PC-9 (cell line): ENCODE measurements at places on chromosomes 5 and 9. TPM values are rescaled to one million over a fixed set of nuclear protein-coding genes. Genes with fewer than 3 reads are reported as not detected.

WNK2 gene
- 44.6 and 61.3 TPM in 2 replicates for total RNA-seq

GRCh38 chr5:127870914-127871313, 167.7 kb downstream of the CCDC192 start:
- DNase-seq = no peak

TMEM252 gene
- total RNA-seq = not detected in 2 replicates

RASEF gene
- total RNA-seq = 10.8 and 12.8 TPM in 2 replicates

- DNase-seq = no peak
Measured at GRCh38 chr5:112923148-112923917, 1.3 kb upstream of the REEP5 start.

SLC22A4 gene
- total RNA-seq = 4.2 and 4.9 TPM in 2 replicates

DNA sequence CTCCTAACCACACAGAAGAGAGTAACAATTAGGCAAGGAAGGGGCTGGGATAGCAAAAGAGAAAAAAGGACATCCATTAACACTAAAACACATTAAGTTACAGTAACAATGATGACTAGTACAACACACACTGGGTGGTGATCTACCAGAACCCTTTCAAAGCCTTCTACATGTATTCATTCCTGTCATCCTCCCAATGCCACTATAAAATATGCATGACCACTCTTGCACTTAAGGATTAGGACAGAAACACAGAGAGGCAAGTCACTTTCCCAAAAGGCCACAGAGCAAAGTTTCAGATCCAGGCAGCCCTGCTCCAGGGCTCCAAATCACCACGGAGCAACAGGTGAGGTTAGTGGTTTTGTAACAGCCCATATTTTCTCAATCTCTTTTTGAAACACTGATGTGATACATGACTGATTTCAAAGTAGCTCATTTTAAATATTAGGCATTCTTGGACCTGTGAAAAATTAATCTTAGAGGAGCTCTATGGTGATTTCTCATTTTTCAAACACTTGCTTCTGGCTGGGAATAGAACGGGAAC, 86.7 kb downstream of the AUH start:
- DNase-seq = no peak

DNA sequence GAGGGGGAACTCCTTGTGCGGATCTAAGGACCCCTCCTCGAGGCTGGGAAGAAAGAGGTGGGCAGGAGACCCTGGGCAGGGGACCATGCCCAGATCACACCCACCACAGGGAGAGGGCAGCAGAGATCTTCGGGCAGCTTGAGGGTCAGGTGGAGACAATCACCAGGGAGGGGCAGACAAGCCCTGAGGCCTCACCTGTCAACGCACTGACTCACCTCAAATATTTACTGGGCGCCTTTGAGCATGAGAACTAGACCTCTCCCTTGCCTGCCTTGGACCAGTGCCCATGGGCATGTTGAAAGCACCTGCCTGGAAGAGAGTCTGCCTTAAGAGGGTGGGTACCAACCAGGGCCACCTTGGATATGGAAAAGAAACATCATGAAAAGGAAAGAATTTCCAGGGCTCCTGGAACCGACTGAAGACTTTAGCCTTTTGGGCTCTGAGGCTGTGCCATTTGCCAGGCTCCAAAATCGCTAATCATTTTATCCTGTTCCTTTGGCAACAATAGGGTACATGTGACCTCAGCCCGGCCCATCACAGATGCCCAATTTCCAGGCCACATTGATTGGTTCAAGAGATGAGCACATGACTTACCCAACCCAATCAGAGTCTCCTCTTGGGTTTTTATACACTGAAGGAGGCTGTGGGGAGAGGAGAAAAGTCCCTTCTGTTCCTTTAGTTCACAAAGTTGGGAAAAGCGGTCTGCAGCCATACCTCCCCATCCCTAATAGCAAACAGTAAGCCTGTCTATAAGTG, 10.4 kb upstream of the SPINK4 start:
- peak; percentile 90 for DNase-seq

- no peak for DNase-seq
Measured at GRCh38 chr9:87464992-87465378, 32.7 kb upstream of the DAPK1 start.

FGD3 gene
- 84.9 and 89.0 TPM in 2 replicates for total RNA-seq

RLN1 gene
- 0.83 TPM in 1 of 2 replicates, not detected in the other for total RNA-seq

PCDHA11 gene
- total RNA-seq = not detected in 2 replicates

MYMK gene
- total RNA-seq = not detected in 2 replicates

PTPRD gene
- not detected in 2 replicates for total RNA-seq

ORM2 gene
- not detected in 2 replicates for total RNA-seq

GRCh38 chr9:21777701-21778100, 24.7 kb upstream of the MTAP start:
- peak; percentile 53 for DNase-seq

GRCh38 chr5:44336708-44337107, 52.5 kb downstream of the FGF10 start:
- no peak for DNase-seq

DNA sequence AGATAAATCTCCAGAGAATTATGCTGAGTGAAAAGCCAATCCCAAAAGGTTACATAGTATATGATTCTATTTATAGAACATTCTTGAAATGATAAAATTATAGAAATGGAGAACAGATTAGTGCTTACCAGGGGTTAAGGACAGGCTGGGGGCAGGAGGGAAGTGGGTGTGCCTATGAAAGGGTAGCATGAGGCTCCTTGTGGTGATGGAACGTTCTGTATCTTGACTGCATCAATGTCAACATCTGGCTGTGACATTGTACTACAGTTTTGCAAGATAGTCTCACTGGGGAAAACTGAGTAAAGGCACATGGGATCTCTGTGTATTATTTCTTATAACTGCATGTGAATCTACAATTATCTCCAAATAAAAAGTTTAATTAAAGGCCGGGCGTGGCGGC, 22.3 kb downstream of the ORM2 start:
- no peak for DNase-seq

- no peak for DNase-seq
Measured at GRCh38 chr5:74631081-74631953, 9.2 kb downstream of the ENC1 start.

DNA sequence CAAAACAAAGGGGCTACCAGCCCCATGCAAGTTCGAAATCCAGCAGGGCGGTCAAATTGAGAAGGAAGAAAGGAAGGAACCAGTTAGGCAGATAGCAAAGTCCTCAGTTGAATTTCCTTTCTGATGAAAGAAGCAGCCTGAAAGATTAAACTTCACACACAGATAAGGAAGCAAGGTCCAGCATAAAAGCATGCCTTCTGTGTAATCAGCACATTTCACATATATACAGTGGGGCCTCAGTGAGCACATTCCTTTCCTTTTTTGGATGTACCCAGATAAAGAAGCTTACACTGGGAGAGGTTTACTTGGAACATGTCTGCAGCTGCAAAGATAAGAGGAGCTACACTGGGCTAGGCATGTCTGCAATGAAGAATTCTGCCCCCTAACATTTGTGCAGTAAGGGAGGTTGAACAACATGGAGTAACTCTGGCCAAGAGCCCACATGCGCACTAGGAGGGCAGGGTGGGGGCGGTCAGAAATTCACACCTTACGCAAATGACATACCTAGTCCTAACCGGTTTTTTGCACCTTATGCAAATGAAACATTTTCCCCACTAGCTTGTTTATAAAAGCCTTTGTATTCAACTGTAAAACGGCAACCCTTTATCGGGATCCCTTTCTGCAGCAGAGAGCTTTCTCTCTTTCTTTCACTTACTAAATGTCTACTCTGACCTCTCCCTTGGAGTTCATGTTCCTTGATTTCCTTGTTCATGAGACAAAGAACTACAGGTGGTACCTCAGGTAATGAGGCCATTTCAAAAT, 149.7 kb upstream of the FBXL17 start:
- no peak for DNase-seq

- no peak for DNase-seq
Measured at GRCh38 chr5:171482434-171482730, 62.9 kb downstream of the FGF18 start.

PCDHGA8 gene
- not detected in 2 replicates for total RNA-seq

GRCh38 chr5:1500411-1501091, 23.2 kb downstream of the LPCAT1 start:
- DNase-seq = no peak

SLC28A3 gene
- 0.08 and 0.13 TPM in 2 replicates for total RNA-seq

SH3PXD2B gene
- total RNA-seq = 26.1 and 29.3 TPM in 2 replicates

- DNase-seq = no peak
Measured at GRCh38 chr5:120605325-120606079, 141.4 kb downstream of the PRR16 start.

PHF24 gene
- not detected in 2 replicates for total RNA-seq

DNA sequence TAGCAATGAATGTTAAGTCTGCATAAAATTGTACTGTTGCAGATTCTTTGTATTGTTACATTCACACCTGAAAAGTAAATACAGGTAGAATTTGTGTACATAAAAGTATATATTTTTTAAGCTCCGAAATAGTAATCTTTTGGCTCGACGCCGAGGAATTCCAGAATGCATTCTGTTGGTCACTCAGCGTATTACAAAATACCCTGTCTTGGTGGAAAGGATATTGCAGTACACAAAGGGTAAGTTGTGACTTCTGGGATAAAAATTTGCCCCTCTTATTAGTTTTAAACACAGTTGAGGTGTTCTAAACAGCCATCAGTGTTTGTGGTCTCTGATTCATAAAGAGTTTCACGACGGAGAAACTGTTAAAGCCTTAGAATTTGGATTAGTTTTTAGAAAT, 257.6 kb downstream of the ARHGEF28 start:
- no peak for DNase-seq

DNA sequence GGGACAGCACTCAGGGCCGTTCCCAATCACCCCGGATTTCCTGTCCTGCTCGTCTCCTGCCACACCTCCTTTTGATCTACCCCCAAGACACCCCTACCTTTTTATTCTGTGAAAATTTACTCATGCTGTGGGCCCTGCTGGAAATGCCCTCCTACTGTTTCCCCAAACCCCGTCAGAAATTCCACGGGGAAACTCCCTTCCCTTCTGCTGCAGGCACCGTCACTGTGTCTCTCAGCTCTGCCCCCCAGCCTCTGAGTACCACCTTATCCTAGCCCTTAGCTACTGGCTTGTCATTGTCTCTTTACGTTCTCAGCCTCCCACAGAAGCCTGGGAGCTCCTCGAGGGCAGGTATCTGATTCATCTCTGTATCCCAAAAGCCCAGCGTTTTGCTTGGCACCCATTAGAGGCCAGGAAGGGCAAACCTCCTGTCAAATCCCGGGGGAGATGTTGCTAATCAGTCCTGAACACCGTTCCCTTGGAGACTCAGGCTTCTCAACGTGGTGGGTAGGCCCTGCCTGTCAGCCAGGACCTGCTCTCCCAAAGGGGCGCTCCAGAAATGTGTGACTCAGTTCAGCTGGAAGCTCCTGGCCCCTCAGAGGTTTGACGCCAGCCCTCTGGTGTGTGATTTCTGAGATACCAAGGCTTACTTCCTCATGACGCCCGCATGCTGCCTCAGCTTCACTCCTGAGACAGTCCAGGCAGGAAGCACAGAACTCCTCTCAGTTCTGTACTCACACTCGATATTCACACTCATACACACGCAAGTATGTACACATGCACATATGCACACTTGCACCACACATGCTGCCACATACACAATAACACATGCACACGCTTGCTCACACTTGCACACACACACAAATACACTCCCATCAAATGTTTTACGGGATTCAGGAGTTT, 50.7 kb upstream of the GRHPR start:
- no peak for DNase-seq

PCDHB2 gene
- total RNA-seq = 2.8 and 4.0 TPM in 2 replicates

DNA sequence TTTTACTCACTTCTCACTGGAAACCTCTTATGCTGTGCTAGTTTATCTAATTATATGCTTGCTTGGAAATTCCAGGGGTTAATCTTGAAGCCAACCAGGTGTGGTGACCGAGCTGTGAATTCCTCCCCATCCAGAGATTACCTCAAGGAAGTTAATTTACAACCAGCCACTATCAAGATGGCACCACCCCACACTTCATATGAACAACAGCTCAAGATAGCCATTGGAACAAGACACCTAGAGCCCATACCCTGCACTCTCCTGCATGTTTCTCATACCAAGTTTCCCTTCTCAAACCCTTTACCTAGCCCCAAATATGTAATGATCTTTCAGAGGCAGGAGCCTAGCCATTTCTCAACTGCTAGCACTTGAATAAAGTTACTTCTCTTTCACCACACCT, 2156.9 kb upstream of the C9orf72 start:
- no peak for DNase-seq

DNA sequence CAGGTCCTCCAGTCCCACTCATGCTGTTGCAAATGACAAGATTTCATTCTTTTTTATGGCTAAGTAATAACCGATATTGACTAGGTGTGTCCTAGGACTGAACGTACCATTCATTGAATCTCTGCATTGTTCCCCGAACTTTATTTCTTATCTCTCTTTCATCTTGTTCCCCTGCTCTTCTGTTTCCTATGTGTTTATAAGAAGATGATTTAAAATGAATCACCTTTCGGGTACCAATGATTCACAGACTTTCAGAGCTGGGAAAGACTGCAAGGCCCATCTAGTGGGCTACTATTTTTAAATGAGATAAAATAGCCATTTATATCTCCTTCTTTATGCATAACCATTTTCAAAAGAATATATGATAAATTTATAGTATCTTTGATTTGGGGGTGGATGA, 133.0 kb downstream of the CDH18 start:
- no peak for DNase-seq

MAML1 gene
- 25.7 and 34.0 TPM in 2 replicates for total RNA-seq

STK32A gene
- not detected in 2 replicates for total RNA-seq

- no peak for DNase-seq
Measured at GRCh38 chr5:102910240-102911226, 155.4 kb downstream of the PAM start.

DNA sequence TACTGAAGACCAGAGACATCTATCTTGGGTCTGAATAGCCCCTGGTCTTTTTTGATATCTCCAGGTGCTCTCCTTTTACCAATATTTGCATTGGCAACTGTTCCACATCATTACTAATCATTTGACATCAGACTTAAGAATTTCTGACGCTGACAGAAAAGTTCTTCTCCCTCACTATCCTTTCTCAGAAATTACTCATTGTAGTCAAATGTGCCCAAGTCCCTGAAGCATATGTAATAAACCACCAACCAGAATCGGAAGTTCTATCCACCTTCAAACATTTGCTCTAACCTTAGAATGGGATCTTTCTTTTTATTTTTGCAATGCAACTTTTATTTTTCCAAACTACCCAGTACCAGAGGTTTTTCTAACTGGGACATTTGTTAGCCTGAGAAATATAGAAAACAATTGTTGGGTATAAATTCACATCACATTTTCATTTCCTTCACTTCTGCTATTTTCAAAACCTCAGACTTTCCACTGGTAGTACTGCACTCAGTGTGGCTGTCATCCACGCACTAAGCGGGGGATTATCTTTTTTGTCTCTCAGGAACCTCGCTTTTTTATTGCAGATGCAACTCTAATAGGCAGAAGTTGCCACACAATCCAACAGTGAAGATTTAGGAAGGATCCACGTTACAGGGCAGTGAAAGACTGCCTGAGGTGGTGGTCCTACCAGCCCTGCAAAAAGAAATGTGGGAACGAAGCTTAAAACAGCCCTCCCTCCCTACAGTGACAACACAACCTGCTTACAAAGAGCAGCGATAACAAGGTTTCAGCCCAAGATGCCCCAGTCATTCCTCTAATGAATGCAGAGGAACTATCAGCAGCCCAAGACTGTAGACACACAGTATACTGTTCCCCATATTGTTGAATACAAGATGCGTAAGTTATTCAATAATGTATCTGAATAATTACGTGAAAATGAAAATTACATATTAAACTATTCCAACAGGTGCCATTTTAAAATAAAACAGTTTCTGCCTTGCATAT, 201.2 kb downstream of the EBF1 start:
- DNase-seq = no peak
